ENCODE measurements at places on chromosomes 5 and 9.

- DNase-seq = no peak
Observed at GRCh38 chr5:160899735-160900134, 47.7 kb upstream of the ATP10B start.

GRCh38 chr9:92636627-92637026 is 33.3 kb downstream of the IPPK start:
- DNase-seq = no peak

DNA sequence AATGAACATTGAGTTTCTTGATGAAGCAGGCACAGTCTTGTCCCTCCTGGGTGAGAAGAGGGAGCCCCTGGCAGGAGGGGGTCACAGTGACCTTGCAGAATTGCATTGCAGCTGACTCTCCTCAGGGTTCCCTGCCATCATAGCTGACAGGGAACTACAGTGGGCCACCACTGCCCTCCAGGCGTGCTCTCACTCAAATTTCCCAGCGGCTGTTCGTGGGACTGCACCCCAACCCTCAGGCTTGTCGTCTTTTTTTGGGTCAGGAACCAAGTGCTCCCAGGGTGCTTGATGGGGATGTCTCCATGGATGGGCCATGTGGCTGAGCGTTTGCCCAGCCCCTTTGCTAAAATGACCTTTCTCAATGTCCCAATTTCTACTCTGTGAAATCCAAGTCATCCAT is 215.8 kb downstream of the MELK start:
- DNase-seq = no peak

DNA sequence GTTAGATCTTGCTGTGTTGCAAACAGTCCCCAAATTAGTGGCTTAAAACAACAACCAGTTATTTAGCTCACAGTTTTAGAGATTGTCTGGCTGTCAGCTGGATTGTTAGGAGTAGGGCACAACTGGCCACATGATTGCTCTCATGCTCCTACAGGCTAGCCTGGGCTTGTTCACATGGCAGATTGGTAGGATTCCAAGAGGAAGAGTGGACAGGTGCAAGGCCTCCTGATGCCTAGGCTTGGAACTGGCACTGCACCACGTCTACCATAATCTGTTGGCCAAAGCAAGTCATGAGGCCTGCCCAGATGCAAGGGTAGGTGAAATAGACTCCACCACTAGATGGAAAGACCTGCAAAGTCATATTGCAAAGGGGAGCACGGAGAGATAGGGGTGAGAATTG is 76.4 kb downstream of the ACER2 start:
- no peak for DNase-seq
